ENCODE measurements at places on chromosomes 4 and X. TPM values are rescaled to one million over a fixed set of nuclear protein-coding genes. Genes with fewer than 3 reads are reported as not detected.

SUPT20HL2 gene
- total RNA-seq = not detected

MAGEC1 gene
- not detected for total RNA-seq

GPR101 gene
- not detected for total RNA-seq

CXCL6 gene
- total RNA-seq = 48.4 TPM

TBX22 gene
- not detected for total RNA-seq

ARHGAP24 gene
- 17.1 TPM for total RNA-seq

RASSF6 gene
- total RNA-seq = not detected

TSPAN5 gene
- total RNA-seq = 55.6 TPM

RIBC1 gene
- total RNA-seq = 0.65 TPM

PDE5A gene
- total RNA-seq = 158 TPM

ARHGAP36 gene
- not detected for total RNA-seq

BMP3 gene
- 0.08 TPM for total RNA-seq

CITED1 gene
- total RNA-seq = not detected

IRS4 gene
- not detected for total RNA-seq

GAGE13 gene
- not detected for total RNA-seq

PHEX gene
- total RNA-seq = 0.56 TPM

PAGE2B gene
- not detected for total RNA-seq

CCDC158 gene
- total RNA-seq = not detected

MPP1 gene
- total RNA-seq = 25.0 TPM

MUC7 gene
- total RNA-seq = not detected

NHS gene
- total RNA-seq = 5.9 TPM

ANK2 gene
- total RNA-seq = 8.9 TPM

PAGE4 gene
- total RNA-seq = not detected

ATP11C gene
- 28.3 TPM for total RNA-seq

APLN gene
- 4.0 TPM for total RNA-seq

SPACA5 gene
- not detected for total RNA-seq

DKK2 gene
- 0.52 TPM for total RNA-seq

AKAP4 gene
- not detected for total RNA-seq

TLL1 gene
- 0.08 TPM for total RNA-seq

VSIG4 gene
- not detected for total RNA-seq

ASMT gene
- not detected for total RNA-seq

CT47B1 gene
- total RNA-seq = not detected
